ENCODE measurements at places on chromosomes 12 and 14. TPM values are rescaled to one million over a fixed set of nuclear protein-coding genes. Genes with fewer than 3 reads are reported as not detected.

- DNase-seq, result no peak
Measured at GRCh38 chr14:22003461-22003860, 329.8 kb upstream of the OR4E1 start.

GRCh38 chr14:51783765-51784164, 76.6 kb upstream of the GNG2 start:
- no peak for DNase-seq

- DNase-seq, result no peak
Measured at GRCh38 chr12:28040246-28040645, 67.7 kb upstream of the PTHLH start.

- DNase-seq, result no peak
Measured at GRCh38 chr14:96576359-96576758, 74.2 kb downstream of the PAPOLA start.

GRCh38 chr12:12446786-12447185, 89.9 kb downstream of the BORCS5 start:
- DNase-seq, result no peak

- DNase-seq, result no peak
Measured at GRCh38 chr12:40552868-40553267, 139.4 kb upstream of the CNTN1 start.

- no peak for DNase-seq
Measured at GRCh38 chr12:122084857-122085405, 6.4 kb downstream of the MLXIP start.

- DNase-seq, result no peak
Measured at GRCh38 chr12:109604132-109604585, 30.6 kb downstream of the MVK start.

DNA sequence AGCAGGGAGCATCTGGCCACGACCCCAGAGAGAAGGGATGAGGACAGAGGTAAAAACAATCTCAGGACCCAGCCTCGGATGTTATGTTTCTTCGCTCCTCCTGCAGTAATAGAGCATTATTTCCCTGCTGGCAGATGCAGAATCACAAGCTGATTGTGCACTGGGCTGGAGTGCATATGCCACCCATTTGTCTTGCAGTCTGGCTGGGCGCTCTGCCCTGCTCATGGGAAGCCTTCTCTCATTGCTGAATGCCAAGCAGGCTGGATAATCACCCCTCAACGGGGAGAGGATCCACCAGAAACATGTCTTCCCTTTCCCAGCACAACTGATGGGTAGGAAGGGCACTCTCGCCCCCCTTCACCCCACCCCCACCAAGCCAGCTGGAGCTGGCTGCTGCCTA, 8.5 kb upstream of the VASH1 start:
- DNase-seq, result no peak

DNA sequence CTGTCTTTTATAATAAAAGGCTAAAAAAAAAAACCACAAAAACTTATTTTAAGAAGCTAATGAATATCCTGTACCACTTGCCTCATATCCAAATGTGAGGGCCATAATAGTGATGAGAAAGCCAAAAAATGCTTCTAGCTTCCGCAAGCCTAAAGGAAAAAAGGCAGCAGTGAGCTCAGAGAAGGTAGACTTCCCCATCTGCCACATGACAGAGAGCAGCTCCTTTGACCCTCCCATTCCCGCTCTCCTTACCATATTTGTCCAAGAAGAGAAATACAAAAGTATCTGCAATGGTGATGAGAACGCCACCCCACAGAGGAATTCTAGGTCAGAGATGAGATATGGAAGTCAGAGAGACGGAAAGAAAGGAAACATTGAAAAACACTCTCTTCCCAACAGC, 27.1 kb downstream of the SLC11A2 start:
- no peak for DNase-seq

GRCh38 chr14:96149131-96149530, 55.5 kb upstream of the BDKRB2 start:
- no peak for DNase-seq

- no peak for DNase-seq
Measured at GRCh38 chr12:79690142-79690637, 574 bp downstream of the PAWR start.

GRCh38 chr14:89767861-89768268, 186.7 kb downstream of the EFCAB11 start:
- no peak for DNase-seq

DNA sequence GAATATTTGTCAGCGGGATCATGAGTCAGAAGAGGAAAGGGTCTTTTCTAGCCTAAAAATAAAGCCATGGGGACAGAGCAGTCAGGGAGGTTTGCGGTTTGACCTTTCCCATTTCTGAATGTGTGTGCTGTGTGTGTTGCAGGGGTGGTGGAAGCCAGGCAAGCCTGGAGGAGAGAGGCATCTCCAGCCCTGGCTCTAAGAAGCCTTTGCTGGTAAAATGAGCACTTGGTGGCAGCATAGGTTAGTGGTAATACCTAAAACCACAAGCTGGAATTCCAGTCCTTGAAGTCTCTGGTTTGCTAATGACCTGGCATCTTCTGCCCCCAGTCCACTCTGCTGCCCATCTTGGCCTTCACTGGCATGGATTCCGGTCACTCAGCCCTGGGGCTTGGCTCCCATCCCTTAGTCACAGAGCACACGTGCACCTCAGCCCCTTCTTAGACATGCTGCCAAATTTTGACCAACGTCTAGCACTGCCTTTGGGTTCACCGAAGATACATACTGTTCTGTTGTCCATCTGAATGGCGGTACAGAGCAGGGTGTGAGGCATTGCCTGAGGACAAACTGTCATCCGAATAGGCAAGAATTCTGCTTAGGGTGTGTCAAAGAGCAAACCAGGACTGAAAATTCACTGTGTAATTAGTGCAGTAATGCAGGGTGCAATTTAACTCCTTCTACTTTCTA, 52.7 kb downstream of the KCNA5 start:
- DNase-seq, result no peak

DNA sequence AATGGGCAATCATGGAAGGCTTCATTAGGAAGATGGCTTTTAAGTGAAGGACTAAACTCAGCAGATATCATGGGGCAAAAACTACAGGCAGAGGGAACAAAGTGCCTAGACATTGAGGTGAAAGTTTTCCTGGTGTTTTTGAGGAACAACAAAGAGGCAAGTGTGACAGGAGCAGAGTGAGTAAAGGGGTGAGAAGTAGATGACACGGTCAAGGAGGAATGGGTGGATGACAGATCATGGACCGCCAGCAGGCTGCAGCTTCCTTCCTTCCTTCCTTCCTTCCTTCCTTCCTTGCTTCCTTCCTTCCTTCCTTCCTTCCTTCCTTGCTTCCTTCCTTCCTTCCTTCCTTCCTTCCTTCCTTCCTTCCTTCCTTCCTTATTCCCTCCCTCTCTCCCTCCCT, 108.3 kb downstream of the TRHDE start:
- DNase-seq, result no peak

GRCh38 chr12:24025153-24025798, 75.8 kb upstream of the SOX5 start:
- DNase-seq, result no peak

DNA sequence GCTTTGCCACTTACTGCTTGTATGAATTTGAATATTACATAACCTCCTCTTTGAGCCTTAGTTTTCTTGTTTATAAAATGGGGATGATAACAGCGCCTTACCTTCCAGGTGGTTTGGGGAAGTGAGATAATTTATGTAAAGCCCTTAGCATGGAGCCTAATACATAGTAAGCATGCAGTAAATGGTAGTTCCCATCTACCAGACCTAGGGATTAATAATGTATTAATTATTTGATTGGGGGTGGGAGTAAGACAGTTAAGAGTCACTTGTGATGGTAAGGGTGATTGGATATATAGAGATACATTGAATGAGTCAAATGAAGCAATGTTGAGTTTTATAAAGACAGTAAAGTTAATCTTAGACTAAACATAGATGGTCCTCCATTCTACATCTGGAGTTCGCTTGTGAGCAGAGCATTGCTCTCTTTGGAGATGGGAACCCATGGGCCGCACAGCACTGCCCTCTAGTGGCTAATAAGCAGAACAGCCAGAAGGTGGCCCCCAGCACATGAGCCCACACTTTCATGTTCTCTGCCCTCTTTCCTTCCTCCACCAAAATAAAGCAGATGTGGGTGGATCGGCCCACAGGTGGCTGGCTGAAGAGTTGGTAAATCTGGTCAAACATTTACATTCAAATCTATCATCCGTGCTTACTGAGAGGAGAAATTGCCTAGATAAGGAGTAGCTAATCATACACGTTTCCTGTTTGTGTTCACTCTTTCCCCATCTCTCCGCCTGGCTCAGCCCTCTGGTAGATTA, 26.5 kb upstream of the TAMALIN start:
- DNase-seq, result no peak

DNA sequence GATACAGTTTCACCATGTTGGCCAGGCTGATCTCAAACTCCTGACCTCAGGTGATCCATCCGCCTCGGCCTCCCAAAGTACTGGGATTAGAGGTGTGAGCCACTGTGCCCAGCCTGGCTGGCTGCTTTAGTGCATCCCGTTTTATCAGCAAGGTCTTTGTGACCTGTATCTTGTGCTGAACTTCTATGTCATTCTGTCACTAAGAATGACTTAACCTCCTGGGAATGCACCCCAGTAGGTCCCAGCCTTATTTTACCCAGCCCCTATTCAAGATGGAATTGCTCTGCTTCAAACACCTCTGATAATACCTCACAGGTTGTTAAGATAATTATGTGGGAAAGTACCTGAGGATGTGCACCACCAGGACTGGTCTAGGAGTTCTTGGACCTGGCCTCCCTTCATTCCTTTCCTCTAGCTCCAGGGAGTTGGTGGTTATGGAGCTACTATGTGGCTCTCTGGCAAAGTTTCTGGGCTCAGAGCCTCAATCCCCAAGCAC, 26.1 kb upstream of the JPH4 start:
- DNase-seq, result no peak

GRCh38 chr14:77133720-77134338, 7.8 kb downstream of the ZDHHC22 start:
- peak; percentile 47 for DNase-seq

- DNase-seq, result no peak
Measured at GRCh38 chr14:61281186-61281947, at the start of gene TMEM30B. Gene TMEM30B (minus strand): TSS chr14:61281338. CDS start chr14:61281147, 191 bp downstream.

DNA sequence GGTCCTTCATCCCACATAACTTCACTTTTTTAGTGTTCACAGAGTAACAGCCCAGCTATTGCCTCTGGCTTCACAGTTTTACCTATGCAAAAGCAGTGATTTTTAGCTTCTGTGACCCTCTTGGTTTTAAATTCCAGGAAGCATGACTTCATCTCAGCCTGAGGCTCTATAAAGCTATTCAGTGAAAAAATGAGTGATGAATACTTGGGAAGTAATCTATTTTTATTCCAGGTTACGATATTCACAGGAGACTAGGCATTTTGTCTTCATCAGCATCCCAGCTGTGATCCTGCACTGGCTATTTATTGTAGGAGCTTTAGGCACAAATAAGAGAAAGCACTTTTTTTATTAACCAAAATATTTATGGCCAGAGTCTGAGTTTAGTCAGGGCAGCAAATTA, 164.8 kb downstream of the SNAPC1 start:
- peak; percentile 26 for DNase-seq

DNA sequence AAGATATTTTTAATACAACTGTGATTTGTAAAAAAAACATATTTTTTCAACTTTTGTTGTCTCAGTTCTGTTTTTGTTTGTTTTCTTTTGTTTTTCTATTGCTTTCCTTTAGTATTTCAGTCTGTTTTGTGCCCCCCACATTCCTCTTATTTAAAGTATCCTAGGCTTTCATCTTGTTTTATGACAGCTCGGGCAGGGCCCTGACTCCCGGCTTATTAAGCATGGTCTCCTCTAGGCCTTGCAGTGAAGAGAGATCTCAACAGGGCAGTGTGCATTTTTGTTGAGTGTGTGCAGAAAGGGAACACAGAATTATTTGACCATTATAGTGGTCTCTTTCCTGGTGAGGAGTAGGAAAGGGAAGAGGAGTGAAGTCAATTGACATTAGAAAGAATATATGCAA, 110.2 kb upstream of the SLC38A4 start:
- no peak for DNase-seq

DNA sequence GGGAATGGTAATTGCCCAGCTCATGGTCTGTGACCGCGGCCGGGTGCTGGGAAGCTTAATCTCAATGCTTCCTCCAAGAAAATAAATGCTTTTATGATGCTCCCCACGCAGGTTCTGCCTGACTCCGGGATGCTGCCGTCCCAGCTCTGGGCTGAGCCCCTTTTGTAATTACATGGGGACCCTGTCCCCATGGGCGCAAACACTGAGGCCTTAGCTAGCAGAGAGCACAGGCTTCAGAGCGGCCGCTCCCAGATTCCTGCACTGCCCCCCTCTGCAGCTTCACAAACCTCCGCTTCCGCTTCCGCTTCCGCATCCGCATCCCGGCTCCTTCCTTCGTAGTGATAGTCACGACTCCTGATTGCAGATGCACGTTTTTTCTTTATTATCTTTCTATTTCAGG, 129.5 kb downstream of the KIF26A start:
- no peak for DNase-seq

DNA sequence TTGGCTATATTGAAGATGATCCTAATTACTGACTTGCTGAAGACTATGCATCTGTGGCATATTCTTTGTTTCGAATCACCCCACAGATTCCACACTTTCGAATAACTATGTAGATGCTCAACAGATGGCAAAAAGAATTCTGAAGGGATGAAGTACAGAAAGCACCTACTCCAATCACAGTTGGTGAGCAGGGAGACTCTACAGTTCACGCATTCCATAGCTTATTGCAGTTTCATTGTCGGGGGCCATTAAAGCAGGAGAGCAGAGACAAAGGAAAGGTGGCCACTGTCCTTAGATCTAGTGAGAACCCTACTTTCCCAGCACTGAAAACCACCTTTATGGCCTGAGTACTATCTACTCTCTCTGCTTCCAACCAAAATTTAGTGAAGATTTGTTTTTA, 191.9 kb downstream of the STXBP6 start:
- DNase-seq, result no peak

- DNase-seq, result no peak
Measured at GRCh38 chr12:113194971-113195391, 9.5 kb downstream of the RITA1 start.

- no peak for DNase-seq
Measured at GRCh38 chr12:4331221-4331620, 10.2 kb downstream of the TIGAR start.

- DNase-seq, result no peak
Measured at GRCh38 chr14:51189600-51190376, 50.3 kb upstream of the TMX1 start.

Gene NANOG
- polyA plus RNA-seq, result 0.13 TPM

Gene LRIG3
- polyA plus RNA-seq, result 23.8 TPM

Gene COX8C
- polyA plus RNA-seq, result 0.44 TPM

Gene HEBP1
- polyA plus RNA-seq, result 34.4 TPM

Gene PARPBP
- 5.4 TPM for polyA plus RNA-seq

Gene BCL2L2
- 30.9 TPM for polyA plus RNA-seq

Gene MANSC4
- polyA plus RNA-seq, result 0.32 TPM

Gene KLHL33
- 1.1 TPM for polyA plus RNA-seq

Gene JAG2
- 40.4 TPM for polyA plus RNA-seq

Gene GPHB5
- polyA plus RNA-seq, result not detected

Gene DHRS7
- 95.8 TPM for polyA plus RNA-seq

Gene NPAS3
- 4.0 TPM for polyA plus RNA-seq

Gene CLBA1
- 4.5 TPM for polyA plus RNA-seq

Gene PTHLH
- polyA plus RNA-seq, result 1.4 TPM

Gene SERPINA9
- polyA plus RNA-seq, result not detected

Gene ESPL1
- polyA plus RNA-seq, result 4.3 TPM

Gene CABP1
- polyA plus RNA-seq, result 2.5 TPM

Data from forelimb muscle (tissue), 1 donor.